Breast epithelium (tissue), 4 donors: ENCODE measurements at places on chromosomes 2 and 18. TPM values are rescaled to one million over a fixed set of nuclear protein-coding genes. Genes with fewer than 3 reads are reported as not detected.
A peak's percentile ranks its signal among the peaks of the same experiment; 100 is the strongest.

- DNase-seq = no peak
- H3K4me3 ChIP-seq = no peak overlapping the region
- H3K27me3 ChIP-seq = no peaks in the 10 kb centered on the region
- H3K27ac ChIP-seq = peak overlapping the region; percentile 71
- peaks cover 14% of the 10 kb centered on the region for H3K4me1 ChIP-seq
- no peaks in the 10 kb centered on the region for H3K36me3 ChIP-seq
Observed at GRCh38 chr18:12013186-12013916, 32.0 kb downstream of the IMPA2 start.

DNA sequence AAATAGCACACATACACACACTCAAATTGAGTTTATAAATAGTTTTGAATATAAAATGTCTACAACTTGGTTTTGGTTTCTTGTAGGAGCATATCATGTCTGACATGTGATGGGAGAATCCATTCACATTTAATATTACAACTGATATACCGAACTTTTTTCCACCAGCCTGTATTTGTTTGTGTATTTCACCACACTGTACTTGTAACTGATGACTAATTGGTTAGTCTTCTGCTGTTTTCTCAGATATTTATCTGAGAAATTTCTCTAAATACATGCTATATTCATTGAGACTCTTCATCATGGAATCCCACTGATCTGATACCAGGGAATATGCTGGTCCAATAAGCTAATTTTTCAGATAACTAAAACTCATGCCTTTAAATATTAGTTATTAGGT is 56.3 kb upstream of the UBXN4 start:
- no peaks in the 10 kb centered on the region for H3K27me3 ChIP-seq
- no peak overlapping the region for H3K27ac ChIP-seq
- no peak overlapping the region for H3K4me3 ChIP-seq
- no peaks in the 10 kb centered on the region for H3K4me1 ChIP-seq
- peaks cover 6% of the 10 kb centered on the region for H3K36me3 ChIP-seq

GRCh38 chr18:26710470-26711096 is 154.9 kb downstream of the AQP4 start:
- DNase-seq = no peak
- H3K4me3 ChIP-seq = no peak overlapping the region
- H3K27ac ChIP-seq = no peak overlapping the region
- H3K36me3 ChIP-seq = no peaks in the 10 kb centered on the region
- H3K4me1 ChIP-seq = no peaks in the 10 kb centered on the region

SLC4A5 gene
- 9.2 TPM for total RNA-seq

GRCh38 chr2:129793431-129793902 is 186.0 kb upstream of the RAB6C start:
- H3K27me3 ChIP-seq = peaks cover 8% of the 10 kb centered on the region
- H3K4me3 ChIP-seq = no peak overlapping the region
- H3K36me3 ChIP-seq = no peaks in the 10 kb centered on the region
- no peak for DNase-seq

- no peak for DNase-seq
- H3K27me3 ChIP-seq = no peaks in the 10 kb centered on the region
- no peaks in the 10 kb centered on the region for H3K4me1 ChIP-seq
Observed at GRCh38 chr2:42233976-42234441, 64.9 kb downstream of the EML4 start.
